ENCODE measurements at places on chromosomes 16 and 17.
A peak's percentile ranks its signal among the peaks of the same experiment; 100 is the strongest.

- no peak for DNase-seq
These were observed 108.8 kb downstream of the WSCD1 start for GRCh38 chr17:6179017-6179416.

DNA sequence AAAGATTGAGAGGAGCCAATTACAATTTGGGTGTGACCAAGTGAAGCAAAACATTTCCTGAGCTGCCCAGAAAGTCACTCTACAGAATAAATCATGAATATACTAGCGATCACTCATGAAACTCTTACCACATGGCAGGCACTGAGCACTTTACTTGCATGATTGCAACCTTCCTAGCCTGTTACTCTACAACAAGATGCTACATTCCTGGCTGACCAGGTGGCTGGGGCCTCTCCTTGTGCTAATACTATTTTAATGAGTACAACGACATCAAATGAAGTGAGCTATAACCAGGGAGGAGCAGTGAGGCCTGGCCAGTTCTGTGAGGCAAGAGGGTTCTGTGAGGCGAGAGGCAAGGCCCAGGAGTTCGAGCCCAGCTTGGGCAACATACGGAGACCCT is 75.2 kb downstream of the CPPED1 start:
- DNase-seq: no peak

- DNase-seq: peak; percentile 58
These were observed 7.8 kb downstream of the KRT28 start for GRCh38 chr17:40791787-40792436.

GRCh38 chr16:4320571-4321137 is 4.8 kb downstream of the GLIS2 start:
- no peak for DNase-seq

DNA sequence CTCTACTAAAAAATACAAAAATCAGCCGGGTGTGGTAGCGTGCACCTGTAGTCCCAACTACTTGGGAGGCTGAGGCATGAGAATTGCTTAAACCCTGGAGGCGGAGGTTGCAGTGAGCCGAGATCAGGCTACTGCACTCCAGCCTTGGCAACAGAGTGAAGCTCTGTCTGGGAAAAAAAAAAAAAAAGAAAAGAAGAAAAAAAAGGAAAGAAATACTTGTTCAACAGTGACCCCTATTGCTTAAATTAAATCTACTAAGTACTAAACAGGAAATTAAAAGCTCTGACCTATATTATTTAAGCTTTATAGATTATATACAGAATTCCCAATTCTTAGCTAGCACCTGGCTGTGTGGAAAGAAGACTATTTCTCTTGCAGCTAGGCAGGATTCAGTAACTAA is 48.9 kb downstream of the FBXL20 start:
- no peak for DNase-seq

DNA sequence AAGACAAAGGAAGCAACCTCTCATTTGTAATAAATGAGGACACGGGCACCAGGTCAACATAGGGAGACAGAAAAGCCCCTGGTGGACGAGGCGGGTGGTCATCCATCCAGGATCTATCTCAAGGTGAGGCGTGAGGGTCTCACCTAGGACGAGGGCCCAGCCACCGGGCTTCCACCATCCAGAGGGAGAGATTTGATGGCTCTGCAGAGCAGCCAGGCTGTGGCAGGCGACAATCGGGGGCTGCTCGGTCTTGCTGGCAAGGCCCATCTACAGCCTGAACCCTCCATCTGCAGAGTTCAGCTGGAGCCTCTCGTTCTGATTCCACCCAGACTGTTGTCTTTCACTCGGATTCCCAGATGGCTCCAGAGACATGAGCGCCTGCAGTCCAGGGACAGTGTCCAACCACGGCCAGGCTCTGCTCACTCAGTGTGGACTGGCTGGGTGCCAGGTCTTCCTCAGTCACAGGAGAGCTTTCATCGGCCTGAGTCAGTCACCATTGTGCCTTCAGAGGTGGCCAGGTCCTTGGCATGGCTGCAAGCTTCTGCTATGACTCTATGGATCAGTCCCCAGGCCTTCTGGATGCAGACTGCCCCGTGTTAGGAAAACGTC is 5.9 kb downstream of the LITAFD start:
- DNase-seq: no peak

DNA sequence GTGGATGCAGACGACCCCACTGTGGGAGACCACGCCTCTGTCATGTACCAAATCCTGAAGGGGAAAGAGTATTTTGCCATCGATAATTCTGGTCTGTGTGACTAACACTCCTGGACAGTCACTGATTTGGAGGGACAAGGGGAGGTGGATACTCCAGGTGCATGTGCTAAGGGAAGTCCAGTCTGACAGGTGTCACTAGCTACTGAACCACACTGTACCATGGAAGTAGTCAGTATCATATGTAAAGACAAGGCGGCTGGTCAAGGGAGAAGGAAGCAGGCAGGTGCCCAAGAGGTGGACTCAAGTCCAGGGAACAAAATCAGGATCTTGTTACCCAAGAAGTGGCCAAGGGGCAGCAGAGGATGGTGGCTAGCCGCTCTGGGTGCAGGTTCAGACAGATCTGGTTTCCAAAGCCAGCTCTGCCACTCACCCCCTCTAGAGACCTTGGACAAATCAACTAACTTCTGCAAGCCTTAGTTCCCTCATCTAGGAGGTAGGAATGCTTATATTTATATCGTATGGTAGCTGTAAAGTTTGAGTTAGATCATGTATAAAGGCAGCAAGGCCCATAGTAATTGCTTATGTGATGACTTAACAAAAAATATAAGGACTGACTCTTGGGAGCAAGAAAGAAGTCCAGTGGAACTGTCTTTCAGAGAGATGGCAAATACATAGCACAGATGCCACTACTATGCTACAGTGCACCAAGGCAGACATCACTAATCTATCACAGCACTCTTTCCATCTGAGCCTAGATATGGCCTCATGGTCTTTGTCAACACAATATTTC is 22.1 kb downstream of the CDH5 start:
- DNase-seq: no peak

DNA sequence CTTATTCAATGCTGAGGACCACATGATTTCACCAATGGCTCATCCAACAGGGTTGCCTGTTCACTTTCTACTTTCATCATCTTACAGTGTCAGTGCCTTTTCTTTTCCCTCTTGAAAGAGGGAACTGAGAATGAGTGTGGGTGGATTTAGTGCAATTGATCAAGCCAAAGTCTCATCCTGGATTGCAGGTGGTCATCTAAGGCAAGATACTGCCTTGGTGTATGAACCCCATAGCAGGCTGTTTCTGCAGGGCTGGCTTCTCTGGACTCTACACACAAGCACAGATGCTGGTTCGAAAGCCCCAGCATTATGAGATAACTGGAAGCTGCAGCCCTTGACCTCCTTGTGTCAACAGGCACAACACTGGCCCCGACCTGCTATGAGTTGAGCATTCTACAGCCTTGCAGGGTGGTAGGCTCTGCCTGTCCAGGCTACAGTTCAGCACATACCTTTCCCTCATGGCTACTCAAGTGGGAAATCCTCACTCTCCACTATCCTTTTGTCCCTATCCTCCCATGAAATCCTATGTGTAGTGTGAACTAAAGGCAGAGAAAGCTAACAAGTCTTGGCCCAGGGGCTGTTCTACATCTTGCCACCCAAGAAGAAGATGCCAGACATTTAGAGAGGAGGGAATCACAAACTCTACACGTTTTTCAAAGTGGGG is 358.7 kb downstream of the SLC39A11 start:
- no peak for DNase-seq

DNA sequence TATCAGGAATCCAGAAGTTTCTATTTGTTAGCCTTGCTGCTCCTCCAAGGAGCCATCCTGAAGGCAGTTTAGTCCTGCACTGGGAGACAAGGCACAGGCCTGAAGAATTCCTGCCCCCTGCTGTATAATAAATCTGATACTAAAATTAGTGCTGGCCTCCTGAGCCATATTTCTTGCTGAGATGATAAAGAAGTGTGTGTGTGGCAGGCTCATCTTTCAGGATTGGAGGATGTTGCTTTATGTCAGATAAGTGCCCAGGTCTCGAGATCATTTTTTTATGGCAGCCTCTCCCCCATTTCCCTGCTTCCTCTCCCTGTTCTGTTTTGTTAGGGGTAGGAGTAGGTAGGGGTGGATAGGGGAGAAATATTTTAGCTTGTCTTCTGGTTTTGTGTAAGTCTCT is 26.0 kb downstream of the MSI2 start:
- DNase-seq: peak; percentile 59
